ENCODE measurements at places on chromosomes 12 and 14. TPM values are rescaled to one million over a fixed set of nuclear protein-coding genes. Genes with fewer than 3 reads are reported as not detected.

The SLC7A8 gene
- total RNA-seq = 11.9 TPM

The GLIPR1 gene
- total RNA-seq = 14.1 TPM

The MYF5 gene
- total RNA-seq = not detected

The BCL11B gene
- 0.19 TPM for total RNA-seq

The SYNDIG1L gene
- 0.12 TPM for total RNA-seq

- no peak for DNase-seq
- no peaks in the 10 kb centered on the region for H3K36me3 ChIP-seq
- H3K4me1 ChIP-seq = peaks cover 16% of the 10 kb centered on the region
- H3K4me3 ChIP-seq = no peak overlapping the region
Measured at GRCh38 chr12:18382236-18382885, 121.0 kb downstream of the PIK3C2G start.

DNA sequence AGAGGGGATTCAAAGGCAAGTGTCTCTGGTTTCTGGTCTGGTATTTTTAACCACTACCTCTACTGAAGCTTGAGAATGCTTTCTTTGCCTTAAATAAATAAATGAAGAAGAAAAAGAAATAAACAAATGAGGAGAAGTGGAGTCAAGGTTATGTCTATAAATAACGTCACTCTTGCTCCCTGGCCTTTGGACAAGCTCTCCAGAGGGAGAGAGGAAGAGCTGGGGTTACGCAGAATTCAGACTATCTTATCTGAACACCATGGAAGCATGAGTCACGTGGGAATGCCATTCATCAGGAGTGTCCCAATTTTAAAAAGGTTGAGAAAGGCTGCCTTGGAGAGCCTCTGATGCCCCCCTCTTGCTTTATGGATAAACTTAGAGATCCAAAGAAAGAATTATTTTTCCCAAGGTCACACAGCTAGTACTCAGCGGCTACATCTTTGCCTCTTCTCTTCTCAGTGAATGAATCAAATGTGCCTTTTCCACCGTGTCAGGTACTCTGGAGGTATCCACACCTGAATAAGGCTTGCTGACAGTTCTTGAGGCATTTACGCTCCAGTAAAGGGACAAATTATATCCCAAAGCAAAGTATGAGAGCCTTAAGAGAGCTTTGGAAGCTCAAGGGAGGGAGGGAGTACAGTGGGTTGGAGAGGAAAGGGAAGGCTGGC, 12.9 kb upstream of the MSI1 start:
- H3K36me3 ChIP-seq = no peaks in the 10 kb centered on the region
- DNase-seq = no peak
- no peaks in the 10 kb centered on the region for H3K27me3 ChIP-seq
- H3K4me3 ChIP-seq = no peak overlapping the region

- no peak overlapping the region for H3K4me3 ChIP-seq
- H3K27me3 ChIP-seq = no peaks in the 10 kb centered on the region
- no peaks in the 10 kb centered on the region for H3K4me1 ChIP-seq
- no peaks in the 10 kb centered on the region for H3K36me3 ChIP-seq
Measured at GRCh38 chr12:47296828-47297227, 217.1 kb upstream of the AMIGO2 start.

- DNase-seq = no peak
- no peak overlapping the region for H3K27ac ChIP-seq
- H3K36me3 ChIP-seq = no peaks in the 10 kb centered on the region
Measured at GRCh38 chr12:51323317-51323960, 535 bp downstream of the BIN2 start.

DNA sequence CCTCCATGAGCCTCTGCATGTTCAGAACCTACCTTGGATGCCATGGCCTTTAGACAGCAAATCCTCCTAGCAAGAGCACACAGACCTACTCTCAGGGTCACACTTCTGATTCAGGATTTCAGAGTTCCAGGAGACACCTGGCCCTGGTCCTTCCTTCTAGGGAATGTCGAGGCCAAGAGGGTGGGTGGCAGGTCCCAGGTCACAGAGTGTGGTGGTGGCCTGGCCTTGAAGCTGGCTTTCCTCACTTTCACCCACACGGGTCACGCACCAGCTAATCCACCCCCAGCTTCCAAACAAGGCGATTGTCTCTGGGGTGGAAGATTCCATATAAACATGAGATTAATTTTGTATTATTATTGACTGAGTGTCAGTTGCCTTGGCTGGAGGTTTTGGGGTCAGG, 328.3 kb upstream of the RTL1 start:
- H3K4me3 ChIP-seq = no peak overlapping the region
- H3K27ac ChIP-seq = no peak overlapping the region
- H3K27me3 ChIP-seq = no peaks in the 10 kb centered on the region
- H3K4me1 ChIP-seq = no peaks in the 10 kb centered on the region

GRCh38 chr12:26783131-26783526, 49.9 kb downstream of the ITPR2 start:
- H3K4me1 ChIP-seq = no peaks in the 10 kb centered on the region
- no peaks in the 10 kb centered on the region for H3K27me3 ChIP-seq
- H3K4me3 ChIP-seq = no peak overlapping the region
- no peak overlapping the region for H3K27ac ChIP-seq
- no peak for DNase-seq
- no peaks in the 10 kb centered on the region for H3K36me3 ChIP-seq

- no peaks in the 10 kb centered on the region for H3K27me3 ChIP-seq
- H3K4me3 ChIP-seq = no peak overlapping the region
- H3K27ac ChIP-seq = no peak overlapping the region
- H3K36me3 ChIP-seq = no peaks in the 10 kb centered on the region
Measured at GRCh38 chr12:88638388-88638787, 58.1 kb upstream of the KITLG start.

- no peak for DNase-seq
- H3K4me3 ChIP-seq = no peak overlapping the region
- H3K27me3 ChIP-seq = no peaks in the 10 kb centered on the region
- H3K36me3 ChIP-seq = no peaks in the 10 kb centered on the region
- no peak overlapping the region for H3K27ac ChIP-seq
Measured at GRCh38 chr14:26820138-26820537, 222.3 kb upstream of the NOVA1 start.

DNA sequence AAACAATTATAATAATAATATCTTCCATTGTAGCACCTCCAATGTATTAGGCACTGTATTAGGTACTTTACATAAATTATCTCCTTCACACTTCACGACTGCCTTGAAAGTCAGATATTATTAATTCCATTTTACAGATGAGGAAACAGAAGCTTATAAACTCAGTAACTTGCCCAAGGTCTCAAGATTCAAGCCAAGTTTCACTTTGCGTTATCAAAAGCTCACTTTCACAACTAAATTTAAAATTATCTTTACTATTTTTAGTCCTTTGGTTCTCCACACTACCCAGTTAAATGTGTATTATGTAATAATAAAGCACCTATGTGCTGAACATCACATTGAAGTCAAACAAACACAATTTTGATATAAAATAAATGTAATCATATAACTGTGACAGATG, 55.8 kb downstream of the NUMB start:
- H3K4me3 ChIP-seq = no peak overlapping the region
- peaks cover 11% of the 10 kb centered on the region for H3K4me1 ChIP-seq
- DNase-seq = no peak
- H3K27me3 ChIP-seq = no peaks in the 10 kb centered on the region
- H3K27ac ChIP-seq = no peak overlapping the region

DNA sequence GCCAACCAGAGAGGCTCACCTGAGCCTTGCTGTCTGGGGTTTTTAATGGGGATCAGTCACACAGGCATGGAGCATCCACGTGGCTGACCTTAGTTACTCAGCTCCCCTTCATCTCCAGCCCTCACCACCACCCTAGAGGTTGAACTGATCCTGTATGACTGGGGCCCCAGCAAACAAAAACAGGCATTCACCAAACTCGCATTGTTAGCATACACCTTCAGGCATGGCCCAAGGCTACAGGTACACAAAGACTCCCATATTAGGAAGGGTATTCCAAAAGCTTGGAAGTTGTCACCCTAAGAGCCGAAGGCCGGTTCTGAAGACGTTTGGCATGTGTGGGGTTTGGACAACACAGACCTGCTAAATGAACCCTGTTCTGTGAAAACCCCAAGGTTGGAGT, 10.0 kb downstream of the DNAH10 start:
- no peak for DNase-seq
- H3K27me3 ChIP-seq = no peaks in the 10 kb centered on the region
- H3K27ac ChIP-seq = no peak overlapping the region
- no peak overlapping the region for H3K4me3 ChIP-seq
- H3K4me1 ChIP-seq = no peaks in the 10 kb centered on the region

- no peaks in the 10 kb centered on the region for H3K4me1 ChIP-seq
- no peak for DNase-seq
- no peak overlapping the region for H3K4me3 ChIP-seq
- no peak overlapping the region for H3K27ac ChIP-seq
- H3K36me3 ChIP-seq = no peaks in the 10 kb centered on the region
Measured at GRCh38 chr12:46108721-46109120, 118.3 kb upstream of the SCAF11 start.

- H3K27me3 ChIP-seq = no peaks in the 10 kb centered on the region
- H3K4me3 ChIP-seq = peak overlapping the region; percentile 97
- no peaks in the 10 kb centered on the region for H3K4me1 ChIP-seq
- DNase-seq = no peak
Measured at GRCh38 chr14:59483363-59483762, 845 bp downstream of the L3HYPDH start.

All from right atrium auricular region (tissue), 2 donors.